ENCODE measurements at places on chromosomes 7 and 10. TPM values are rescaled to one million over a fixed set of nuclear protein-coding genes. Genes with fewer than 3 reads are reported as not detected.

DNA sequence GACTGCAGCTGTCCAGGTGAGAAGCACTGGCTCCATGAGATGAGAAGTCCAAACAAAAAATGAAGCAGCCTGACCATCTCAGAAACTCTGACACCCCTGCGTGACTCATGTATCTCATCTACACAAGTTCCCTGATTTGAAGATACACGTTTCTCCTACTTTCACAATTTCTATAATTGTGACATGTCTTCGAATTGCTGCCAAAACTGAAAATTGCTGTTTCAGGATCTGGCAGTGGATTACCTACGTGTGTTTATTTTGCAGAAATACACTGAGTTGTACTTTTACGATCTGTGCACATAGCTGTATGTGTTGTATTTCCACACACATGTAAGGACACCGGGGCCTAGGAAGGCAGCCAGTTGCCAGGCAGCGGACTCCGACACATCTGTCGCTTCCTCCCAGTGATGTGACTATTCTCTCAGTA is 53.2 kb downstream of the LARP4B start:
- no peak overlapping the region for H3K4me3 ChIP-seq
- no peaks in the 10 kb centered on the region for H3K4me1 ChIP-seq
- no peak for DNase-seq
- no peak overlapping the region for H3K27ac ChIP-seq
- H3K27me3 ChIP-seq, result no peaks in the 10 kb centered on the region

MUC3A gene
- not detected for total RNA-seq

DNA sequence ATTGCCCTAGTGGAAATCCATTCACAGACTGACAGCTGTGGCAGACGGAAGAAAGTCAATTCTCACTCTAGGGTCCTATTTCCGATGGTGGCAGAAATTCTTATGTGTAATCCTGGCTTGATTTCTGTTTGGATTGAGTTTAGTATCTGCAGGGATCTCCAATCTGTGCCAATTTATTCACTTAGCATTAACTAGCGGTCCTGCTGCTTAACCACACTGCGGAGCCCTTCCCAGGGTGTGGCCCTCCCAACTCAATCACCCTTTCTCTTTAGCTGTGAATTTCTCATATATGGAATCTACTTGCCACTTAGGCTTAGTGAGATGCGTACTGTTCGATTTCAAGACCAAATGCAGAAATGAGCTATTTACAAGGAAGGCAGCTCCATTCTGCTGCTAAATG is 215.7 kb downstream of the SFMBT2 start:
- H3K36me3 ChIP-seq, result peaks cover 36% of the 10 kb centered on the region
- no peak for DNase-seq
- peaks cover 63% of the 10 kb centered on the region for H3K4me1 ChIP-seq
- H3K27ac ChIP-seq, result no peak overlapping the region

GRCh38 chr7:107254398-107254985 is 85.7 kb downstream of the HBP1 start:
- H3K27me3 ChIP-seq, result no peaks in the 10 kb centered on the region
- no peak overlapping the region for H3K27ac ChIP-seq
- no peak for DNase-seq
- H3K4me3 ChIP-seq, result no peak overlapping the region
- no peaks in the 10 kb centered on the region for H3K36me3 ChIP-seq
- no peaks in the 10 kb centered on the region for H3K4me1 ChIP-seq

GRCh38 chr10:110498982-110499795 is 1.5 kb downstream of the DUSP5 start:
- peak overlapping the region; percentile 54 for H3K4me3 ChIP-seq
- no peak for DNase-seq
- H3K27me3 ChIP-seq, result no peaks in the 10 kb centered on the region
- H3K4me1 ChIP-seq, result peaks cover 48% of the 10 kb centered on the region
- H3K27ac ChIP-seq, result no peak overlapping the region

Data from naive thymus-derived CD4-positive, alpha-beta T cell (primary cell).